ENCODE measurements at places on chromosomes 2 and 18.
A peak's percentile ranks its signal among the peaks of the same experiment; 100 is the strongest.

- no peak for DNase-seq
Observed at GRCh38 chr2:226544596-226545210, 254.9 kb downstream of the IRS1 start.

GRCh38 chr18:79644006-79644665 lies 35.5 kb upstream of the CTDP1 start:
- peak; percentile 43 for DNase-seq

DNA sequence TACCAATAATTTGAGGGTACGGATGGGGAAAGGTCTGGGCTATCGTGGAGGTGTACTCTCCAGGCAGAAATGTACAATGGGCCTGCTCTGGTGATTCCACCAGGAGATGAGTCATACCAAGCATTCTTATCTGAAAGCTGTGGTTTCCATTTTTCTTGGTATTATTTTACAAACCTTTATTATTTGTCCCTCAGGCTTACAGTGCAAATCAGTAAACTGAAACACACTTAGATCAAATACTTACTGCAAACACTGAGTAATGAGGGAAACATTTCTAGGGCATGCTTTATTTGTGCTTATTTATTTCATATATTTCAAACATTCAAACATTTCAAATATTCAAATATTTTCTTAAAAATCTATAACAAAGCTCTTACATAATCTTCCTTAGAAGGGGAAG lies 319.8 kb downstream of the RND3 start:
- DNase-seq, result peak; percentile 75

DNA sequence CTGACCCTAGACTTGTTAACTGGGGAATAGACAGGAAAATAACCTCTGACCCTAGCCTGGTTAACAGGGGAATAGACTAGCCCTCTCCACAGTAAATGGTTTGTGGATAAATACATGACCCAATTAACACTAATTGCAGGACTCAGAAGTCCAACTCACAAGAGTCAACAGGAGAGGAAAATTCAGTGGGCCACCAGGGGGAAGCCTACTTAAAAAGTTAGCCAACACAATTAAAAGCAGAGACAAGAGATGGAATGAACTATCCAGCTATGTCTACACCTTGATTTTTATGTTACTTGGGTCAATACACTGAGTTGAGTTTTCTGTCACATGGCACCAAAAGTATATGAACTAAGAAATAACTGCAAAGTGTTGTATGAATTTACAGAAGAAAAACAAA lies 158.8 kb upstream of the SLC39A10 start:
- DNase-seq, result peak; percentile 22

DNA sequence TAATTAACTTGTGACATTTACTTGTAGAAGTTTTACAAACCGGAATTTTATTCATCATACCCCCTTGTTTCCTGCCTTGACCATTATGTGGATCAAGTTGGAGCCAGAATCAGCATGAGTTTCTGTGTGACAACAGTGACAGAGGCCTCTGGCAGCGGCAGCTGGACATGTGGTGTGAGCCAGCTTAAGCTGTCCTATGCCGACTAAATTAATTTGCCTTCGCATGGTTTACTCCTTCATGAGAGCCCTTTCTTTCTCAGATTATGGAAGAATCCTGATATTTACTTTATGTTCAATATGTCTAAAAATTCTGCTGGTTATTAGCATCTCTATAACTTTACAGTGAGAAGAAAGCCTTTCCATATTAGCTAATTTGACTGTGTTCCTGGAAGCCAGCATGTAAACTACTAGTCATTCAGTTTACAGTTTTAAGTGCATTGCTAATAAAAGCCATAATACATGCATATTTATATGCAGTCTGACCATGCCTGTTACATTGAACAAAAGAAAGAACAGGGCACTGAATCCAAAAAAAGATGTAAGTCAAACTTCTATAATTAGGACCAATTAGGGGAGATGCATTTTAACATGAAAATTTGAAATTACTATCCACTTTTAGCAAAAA lies 495.8 kb upstream of the ACVR2A start:
- DNase-seq, result no peak

DNA sequence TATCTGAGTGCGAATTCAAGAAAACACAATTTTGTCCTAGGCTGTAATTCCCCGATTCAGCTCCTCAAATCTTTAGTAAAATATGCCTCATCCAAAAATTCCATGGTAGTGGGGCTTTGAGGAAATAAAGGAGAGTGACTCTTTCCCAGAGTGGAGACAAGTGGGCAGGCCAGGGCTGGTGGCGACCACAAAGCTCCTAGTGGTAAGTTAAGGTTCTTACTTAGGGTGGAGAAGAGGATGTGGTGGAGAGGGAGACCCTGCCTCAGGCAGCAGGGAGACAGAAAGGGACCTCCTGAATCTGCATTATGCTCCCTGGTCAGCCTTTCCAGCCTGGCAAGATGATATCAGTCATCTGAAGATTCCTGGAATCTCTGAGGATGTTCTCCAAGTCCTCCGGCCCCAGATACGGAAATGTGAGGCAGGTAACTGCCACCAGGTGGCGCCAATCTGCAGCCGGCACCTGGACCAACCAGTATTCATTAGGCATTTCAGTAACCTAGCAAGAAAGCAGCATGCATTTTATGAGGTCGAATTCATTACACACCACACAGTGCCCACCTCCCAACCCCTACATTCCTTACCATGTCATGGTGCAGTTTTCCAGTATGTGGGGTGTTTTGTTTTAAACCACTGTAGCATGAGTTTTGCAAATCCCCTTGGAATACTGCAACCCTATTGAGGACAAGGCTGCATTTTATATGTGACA lies 106.4 kb downstream of the POLE4 start:
- DNase-seq, result peak; percentile 48

- no peak for DNase-seq
Observed at GRCh38 chr2:231397011-231397927, 1.8 kb downstream of the B3GNT7 start.

- peak; percentile 70 for DNase-seq
Observed at GRCh38 chr2:65361623-65362022, 70.8 kb downstream of the SPRED2 start.

- DNase-seq, result no peak
Observed at GRCh38 chr2:203940039-203940438, 3.5 kb downstream of the ICOS start.

- no peak for DNase-seq
Observed at GRCh38 chr18:66046032-66046602, 295.3 kb downstream of the CDH7 start.

- no peak for DNase-seq
Observed at GRCh38 chr2:165586019-165586418, 116.5 kb downstream of the CSRNP3 start.

GRCh38 chr18:25831301-25831701 lies 259.1 kb downstream of the SS18 start:
- DNase-seq, result no peak

DNA sequence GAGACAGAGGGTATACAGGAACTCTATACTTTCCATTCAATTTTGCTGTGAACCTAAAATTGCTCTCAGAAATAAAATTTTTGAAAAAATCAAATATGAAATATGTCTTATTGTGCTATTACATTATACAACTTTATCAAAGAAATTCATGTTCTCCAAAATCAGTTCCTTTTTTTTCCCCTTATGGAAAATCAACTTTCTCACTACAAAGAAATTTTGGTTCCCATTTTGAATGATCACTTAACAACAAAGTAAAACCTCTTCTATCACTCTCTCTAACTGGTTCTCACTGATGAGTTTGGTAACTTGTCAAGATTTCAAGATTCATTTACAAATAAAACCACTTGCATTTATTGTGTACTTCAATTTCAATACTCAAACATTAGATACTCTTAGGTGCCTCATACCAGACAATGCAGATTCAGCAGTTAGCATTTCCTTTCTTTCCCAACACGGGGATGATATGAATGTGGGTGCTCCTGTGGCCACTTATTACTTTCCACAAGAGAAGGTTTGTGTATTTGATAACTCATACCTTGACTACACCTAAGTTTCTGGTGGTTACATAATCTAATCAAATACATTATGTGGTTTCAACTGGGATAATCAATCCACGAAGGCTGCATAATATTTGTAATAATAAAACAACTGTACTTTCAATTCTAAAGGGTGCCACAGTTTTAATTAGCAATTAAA lies 6.4 kb downstream of the PSME4 start:
- no peak for DNase-seq

GRCh38 chr2:239444626-239445577 lies 44.1 kb upstream of the HDAC4 start:
- no peak for DNase-seq

- peak; percentile 70 for DNase-seq
Observed at GRCh38 chr2:111117598-111118480, 2.9 kb upstream of the BCL2L11 start.

DNA sequence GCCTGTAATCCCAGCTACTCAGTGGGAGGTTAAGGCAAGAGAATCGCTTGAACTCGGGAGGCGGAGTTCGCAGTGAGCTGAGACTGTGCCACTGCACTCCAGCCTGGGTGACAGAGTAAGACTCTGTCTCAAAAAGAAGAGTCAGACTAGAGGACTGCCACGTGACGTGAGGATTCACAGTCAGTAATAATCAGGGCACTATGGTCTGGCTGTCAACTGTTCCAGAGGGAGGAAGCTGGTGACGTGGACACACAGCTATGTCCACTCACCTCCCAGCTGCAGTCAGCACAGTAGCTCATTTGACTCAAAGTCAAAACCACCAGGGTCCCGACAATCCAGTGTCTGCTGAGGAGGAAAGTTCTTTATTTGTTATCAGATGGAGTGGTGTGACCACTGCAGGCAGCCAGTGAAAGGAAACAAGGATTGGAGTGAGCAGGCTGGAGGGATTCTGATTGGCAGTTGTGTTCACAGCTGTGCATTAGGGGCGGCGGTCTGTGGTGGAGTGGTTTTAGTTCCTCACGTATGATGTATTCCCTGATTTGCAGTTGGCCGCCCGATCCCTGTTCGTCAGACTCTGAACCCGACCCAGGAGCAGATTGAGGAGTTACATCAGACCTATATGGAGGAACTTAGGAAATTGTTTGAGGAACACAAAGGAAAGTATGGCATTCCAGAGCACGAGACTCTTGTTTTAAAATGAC lies 37.9 kb downstream of the MOGAT1 start:
- peak; percentile 99 for DNase-seq

DNA sequence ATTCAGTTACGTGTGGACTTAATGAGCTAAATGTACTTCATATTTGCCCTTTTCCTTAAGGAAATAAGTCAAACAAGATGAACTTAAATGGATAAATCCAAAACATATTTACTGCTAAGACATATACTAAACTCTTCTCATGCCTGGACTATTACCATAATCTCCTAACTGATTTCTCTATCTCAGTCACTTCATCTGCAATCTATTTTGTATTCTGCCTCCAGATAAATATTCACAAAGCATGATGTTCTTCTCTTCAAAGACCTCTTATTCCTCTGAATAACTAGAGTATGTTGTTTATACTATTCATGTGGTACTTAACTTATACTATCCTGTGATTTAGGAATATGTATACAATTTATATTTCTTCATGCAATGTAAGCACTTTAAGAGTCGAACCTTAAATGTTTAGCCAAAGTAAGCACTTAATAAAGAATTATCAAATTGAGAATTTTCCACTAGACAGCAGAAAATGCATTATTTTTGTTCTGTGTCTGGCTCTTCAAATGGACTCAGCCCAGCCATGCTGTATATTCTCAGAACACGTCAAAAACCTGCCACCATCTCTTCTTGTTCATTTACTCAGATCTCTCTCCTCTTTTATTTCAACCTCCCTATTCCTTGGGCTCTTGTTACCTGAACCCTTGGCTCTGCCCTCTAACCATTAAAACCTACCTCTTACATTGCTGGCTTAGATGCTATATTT lies 79.9 kb upstream of the ARHGAP28 start:
- DNase-seq, result no peak

DNA sequence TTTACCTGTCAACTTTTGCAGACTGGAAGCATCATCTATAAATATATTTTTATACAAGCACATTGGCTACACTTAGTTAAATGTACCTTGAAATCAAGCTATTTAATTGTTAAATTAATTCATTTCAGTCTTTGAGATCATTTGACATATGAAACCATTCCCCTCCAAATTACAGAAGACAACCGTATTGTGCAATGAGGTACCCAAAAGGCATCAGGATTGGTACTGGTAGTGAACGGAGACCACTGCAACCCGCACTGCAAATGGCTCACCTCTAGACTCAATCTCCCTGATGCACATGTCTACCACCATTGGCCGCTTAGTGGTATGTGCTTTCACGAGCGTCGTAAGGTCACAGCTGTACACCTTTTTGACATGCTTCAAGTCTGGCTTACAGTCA lies 47.8 kb upstream of the CHRNA1 start:
- no peak for DNase-seq

GRCh38 chr2:223554923-223555322 lies 47.2 kb downstream of the SCG2 start:
- no peak for DNase-seq

GRCh38 chr2:159226608-159227385 lies 59.7 kb downstream of the WDSUB1 start:
- no peak for DNase-seq

DNA sequence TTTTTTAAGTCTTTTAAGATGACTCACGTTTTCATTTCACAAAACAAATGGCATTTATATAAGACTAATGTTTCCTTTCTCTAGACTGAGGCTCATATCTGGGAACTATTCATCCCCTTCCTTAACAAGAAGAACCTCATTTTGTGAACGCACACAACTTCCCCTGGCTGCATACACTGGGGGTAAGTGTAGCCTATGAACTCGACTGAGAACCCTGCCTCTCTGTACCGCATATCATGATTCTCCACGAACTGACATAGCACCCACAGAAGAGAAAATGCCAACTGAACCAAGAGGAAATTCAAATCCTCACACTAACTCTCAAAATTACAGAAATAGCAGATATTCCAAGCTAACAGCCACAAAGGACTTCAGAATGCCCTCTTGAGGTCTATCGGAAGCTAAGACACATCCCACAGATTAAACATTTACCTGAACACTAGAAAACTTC lies 236.7 kb downstream of the TCF4 start:
- DNase-seq, result peak; percentile 31

GRCh38 chr2:206556357-206556949 lies 85.8 kb upstream of the FAM237A start:
- peak; percentile 40 for DNase-seq

- DNase-seq, result no peak
Observed at GRCh38 chr2:134320930-134321329, 67.1 kb downstream of the MGAT5 start.

- DNase-seq, result peak; percentile 99
Observed at GRCh38 chr18:28065031-28065792, 111.7 kb downstream of the CDH2 start.

GRCh38 chr2:217902379-217903141 lies 100.2 kb downstream of the TNS1 start:
- peak; percentile 56 for DNase-seq

- peak; percentile 14 for DNase-seq
Observed at GRCh38 chr2:215498431-215498830, 62.6 kb upstream of the FN1 start.

- DNase-seq, result peak; percentile 45
Observed at GRCh38 chr2:200225951-200226350, 80.5 kb upstream of the SPATS2L start.

DNA sequence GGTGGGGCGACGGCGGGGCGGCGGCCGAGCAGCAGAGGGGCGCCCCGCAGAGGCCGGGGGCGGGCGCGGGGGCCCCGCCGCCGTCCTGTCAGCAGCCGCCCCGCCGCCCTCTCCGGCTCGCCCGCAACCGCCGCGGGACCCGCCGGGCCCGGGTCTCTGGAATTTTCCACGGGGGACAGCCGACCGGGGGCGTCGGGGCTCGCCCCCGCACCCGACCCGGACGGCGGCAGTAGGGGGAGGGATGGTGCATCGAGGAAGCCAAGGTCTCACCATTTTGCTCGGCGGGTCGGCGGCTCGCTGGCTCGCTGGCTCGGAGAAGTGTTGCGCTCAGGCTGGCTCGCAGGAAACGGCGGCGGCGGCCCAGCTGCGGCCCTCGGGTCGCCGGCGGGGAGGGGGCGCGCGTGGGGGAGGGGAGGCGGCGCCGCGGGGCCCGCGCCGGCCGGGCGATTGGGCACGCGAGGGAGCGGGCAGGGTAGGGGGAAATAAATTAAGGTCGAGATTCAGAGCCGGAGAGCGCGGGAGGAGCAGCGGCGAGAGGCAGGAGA lies 405 bp downstream of the PPP3R1 start:
- DNase-seq, result no peak

Measured in fibroblast of upper back skin (primary cell).